WTC11 (cell line): ENCODE measurements at places on chromosomes 7 and 10.

DNA sequence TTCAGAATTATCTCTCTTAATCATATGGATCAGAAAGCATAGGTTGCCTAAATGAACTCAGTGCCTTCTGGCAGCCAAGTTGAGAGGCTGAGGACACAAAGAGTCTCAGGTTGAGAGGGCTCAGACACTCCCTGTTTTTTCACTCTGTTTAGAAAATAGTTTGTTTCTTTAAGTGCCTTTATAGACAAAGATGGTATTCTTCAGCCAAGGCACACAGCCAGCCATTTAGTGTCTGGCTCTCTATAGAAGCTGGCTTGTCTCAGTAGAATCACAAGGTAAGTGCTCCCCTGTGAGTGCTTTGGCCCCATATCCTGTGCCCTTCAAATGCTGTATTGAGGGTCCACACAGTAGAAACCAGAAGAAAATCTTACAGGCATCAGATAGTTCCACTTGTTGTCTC, 3.6 kb downstream of the GPR158 start:
- DNase-seq, result no peak

DNA sequence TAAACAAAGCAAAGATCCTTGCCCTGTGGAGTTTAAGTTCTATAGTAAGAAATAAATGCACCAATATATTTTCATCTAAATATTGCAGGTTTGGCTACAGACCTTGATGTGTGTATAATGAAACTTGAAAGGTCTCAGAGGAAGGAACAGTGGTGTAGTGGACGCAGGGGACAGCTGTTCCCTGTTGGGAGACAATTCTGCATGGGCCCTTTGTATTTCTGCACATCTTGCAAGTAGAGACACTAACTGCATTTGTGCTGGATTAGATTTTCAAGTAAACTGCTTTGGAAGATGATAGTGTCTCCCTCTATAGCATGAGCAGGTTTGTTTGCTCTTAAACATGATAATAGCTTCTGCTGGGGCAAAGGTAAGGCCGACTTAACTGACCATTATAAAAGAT, 57.5 kb upstream of the FAM133B start:
- no peak for DNase-seq

GRCh38 chr10:25182636-25183035, 7.8 kb downstream of the GPR158 start:
- no peak for DNase-seq

DNA sequence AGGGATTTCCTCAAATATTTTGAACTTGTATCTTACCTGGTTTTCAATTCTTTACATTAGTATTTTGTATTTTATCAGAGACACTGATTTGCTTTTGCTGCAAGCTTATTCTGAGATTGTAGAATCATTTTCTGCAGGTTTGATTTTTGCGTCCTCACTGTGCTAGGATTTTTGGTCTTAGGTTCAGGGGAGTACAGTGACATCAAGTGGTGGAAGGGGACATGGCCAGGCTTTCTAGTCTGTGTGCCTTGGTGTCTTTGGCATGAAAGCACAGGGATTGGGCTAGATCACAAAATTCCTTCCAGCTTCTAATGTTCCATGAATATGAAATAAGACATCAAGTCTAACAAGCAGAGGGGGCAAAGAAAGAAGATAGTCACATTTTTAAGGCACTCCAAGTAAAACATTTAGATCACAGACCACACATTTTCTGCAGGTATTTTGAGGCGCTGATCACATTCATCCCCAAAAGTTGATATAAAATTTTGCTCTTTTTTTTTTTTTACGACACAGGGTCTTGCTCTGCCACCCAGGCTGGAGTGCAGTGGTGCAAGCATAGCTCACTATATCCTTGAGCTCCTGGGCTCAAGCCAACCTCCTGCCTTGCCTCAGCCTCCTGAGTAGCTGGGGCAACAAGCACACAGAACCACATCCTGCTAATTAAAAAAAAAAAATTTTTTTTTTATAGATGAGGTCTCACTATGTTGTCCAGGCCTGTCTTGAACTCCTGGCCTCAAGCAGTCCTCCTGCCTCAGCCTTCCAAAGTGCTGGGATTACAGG, 124.4 kb downstream of the PON1 start:
- DNase-seq, result peak; percentile 25

DNA sequence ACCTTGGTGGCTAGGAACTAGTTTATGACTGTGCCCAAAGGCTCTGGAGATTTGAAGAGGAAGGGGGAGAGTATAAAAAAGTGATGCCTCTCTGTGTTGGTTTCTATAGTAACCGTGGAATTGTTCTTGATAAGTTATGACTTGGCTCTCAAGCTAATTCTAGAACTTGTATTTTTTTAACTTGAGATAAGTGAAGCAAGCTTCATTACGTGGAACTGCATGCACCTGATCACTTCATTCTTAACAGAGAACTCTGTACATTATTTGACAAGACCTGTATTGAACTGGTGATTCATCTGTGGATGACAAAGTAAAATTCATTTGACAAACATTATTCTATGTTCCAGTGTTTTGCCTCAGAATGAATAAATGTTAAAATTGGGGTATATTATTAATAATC, 1452.2 kb downstream of the REEP3 start:
- DNase-seq, result no peak

- DNase-seq, result no peak
Observed at GRCh38 chr10:107653832-107654287, 489.4 kb upstream of the SORCS1 start.

- DNase-seq, result peak; percentile 32
Observed at GRCh38 chr10:34905200-34905927, 90.3 kb upstream of the PARD3 start.

DNA sequence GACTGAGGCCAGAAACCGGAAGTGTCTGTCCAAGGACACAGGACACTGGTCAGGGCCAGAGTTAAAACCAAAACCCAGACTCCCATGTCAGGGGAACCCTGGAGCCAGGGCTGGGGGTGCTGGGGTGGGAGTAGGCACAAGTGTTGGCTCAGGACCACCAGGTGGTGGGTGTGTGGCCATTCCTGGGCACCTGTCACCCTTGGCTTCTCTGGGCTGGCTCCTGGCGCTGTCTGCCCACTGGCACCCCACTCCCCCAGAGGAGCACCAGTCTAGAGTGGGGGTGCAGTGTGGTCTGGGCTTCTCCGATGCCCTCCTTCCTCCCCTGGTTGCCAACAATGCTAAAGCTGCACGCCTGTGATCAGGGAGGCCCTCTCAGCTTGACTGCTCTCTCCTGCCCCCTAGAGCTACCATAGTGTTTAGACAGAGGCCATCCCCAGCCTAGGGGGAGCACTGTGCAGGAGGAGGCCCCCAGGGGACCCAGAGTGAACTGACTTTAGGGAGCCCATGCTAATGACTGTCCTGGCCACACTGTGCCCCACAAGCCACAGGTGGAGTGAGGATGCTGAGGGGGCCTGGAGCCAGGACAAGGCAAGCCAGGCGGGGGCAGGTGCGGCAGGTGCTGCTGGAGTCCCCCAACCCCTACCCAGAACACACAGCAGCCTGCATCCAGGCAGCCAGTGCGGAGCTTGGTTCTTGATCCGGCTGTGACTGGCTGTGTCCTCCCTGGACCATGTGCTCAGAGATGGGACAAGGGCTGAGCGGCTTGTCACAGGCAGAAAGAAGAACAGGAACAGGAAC, 11.0 kb downstream of the RASGEF1A start:
- DNase-seq, result peak; percentile 74

DNA sequence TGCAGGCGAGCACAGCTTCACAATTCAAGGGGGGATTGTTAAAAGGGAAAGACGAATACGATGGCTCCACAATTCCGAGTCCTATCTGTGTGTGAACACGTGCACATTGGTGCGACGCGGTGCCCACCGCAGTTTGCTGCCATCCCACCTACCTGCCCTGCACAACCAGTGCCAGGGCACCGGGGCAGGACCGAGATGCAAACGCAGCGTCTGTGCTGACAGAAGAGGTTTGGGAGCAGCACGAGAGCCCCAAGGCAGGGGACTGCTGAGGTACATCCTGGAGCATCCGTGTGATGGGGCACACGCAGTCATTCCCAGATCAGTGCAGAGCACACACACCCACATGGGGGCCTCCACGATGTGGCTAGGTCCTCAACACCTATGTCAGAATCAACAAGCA, 221.3 kb downstream of the DNAJB6 start:
- DNase-seq, result peak; percentile 7

DNA sequence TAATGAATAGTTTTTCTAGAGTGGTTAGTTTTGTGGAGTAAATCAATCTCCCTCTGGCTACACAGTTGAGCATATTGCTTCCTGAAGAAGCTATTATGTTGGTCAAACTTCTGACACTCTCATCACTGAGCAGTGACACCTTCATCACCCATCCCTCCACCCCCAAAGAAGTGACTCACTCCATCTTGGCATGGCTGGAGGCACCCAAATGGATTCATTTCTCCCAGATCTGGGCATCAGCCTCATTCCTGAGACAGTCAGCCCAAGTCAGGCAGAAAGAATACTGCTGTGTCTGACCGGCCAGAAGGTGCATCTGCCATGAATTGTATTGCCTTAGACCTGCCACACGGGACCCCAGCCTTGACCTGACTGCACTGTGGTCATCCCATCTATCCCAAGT, 117.0 kb upstream of the HABP2 start:
- DNase-seq, result no peak

GRCh38 chr10:69538461-69538860, 34.8 kb downstream of the NEUROG3 start:
- DNase-seq, result no peak

- no peak for DNase-seq
Observed at GRCh38 chr7:71769326-71769725, 637.4 kb downstream of the GALNT17 start.

DNA sequence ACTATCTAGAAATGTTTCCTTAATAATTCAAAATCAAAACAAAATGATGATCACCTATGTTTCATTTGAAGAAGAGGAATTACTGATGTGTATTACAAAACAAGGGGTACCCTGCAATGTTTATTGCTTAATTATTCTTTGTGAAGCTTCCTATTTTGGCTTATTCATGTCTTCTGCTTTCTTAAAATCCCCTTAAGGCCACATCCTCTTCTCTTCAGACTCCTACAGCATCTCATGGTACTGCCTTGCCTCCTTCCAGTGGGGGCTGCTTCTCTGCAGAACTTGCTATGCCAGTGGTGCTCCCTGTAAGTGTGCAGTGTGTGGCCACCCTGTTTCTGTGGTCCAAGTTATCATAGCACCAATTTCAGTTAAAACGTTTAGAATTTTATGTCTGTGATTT, 35.0 kb downstream of the CCDC146 start:
- no peak for DNase-seq

GRCh38 chr7:133650487-133651300, 397.8 kb downstream of the EXOC4 start:
- no peak for DNase-seq

DNA sequence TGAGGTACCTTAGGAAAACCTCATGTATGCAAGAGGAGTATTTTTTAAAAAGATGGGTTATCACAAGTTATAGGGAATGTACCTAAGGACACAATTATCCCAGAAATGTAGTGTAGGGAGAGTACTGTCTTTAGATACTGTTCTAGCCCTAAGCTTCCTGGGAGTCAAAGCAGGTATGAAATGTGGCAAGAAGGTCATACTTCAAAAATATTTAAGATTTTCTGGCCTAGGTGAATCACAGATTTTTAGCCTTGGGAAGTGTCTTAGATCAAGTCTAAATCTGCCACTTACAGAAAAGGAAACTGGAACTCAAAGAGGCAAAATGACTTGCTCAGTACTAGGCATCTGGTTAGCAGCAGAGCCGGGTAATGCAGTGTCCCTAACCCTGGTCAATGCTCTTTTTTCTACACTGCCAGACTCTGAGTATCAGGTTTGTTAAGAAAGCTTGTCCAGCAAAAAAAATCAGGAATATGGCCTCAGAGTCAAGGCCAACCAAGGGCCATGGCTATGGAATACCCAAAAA, 13.9 kb downstream of the PIK3AP1 start:
- no peak for DNase-seq

- no peak for DNase-seq
Observed at GRCh38 chr7:152674860-152675758, 832 bp downstream of the XRCC2 start.

DNA sequence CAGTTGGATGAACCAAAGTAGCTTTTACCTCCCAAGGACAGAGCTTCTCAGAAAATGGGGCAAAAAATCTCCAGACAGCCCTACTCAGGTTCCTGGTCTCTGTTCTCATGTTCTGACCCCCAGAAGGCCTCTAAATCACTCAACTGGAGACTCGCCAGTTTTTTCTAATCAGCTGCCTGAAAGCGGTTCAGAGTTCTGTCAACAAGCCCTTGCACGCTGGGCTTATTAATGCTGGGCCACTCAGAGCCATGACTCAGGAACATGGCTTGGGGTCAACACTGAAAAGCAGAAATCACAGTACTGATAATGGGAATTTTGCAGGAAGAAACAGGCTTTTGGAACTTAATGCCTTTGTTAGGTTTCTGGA, 15.3 kb downstream of the ECHDC3 start:
- no peak for DNase-seq
